ENCODE measurements at places on chromosomes 11 and 22.

DNA sequence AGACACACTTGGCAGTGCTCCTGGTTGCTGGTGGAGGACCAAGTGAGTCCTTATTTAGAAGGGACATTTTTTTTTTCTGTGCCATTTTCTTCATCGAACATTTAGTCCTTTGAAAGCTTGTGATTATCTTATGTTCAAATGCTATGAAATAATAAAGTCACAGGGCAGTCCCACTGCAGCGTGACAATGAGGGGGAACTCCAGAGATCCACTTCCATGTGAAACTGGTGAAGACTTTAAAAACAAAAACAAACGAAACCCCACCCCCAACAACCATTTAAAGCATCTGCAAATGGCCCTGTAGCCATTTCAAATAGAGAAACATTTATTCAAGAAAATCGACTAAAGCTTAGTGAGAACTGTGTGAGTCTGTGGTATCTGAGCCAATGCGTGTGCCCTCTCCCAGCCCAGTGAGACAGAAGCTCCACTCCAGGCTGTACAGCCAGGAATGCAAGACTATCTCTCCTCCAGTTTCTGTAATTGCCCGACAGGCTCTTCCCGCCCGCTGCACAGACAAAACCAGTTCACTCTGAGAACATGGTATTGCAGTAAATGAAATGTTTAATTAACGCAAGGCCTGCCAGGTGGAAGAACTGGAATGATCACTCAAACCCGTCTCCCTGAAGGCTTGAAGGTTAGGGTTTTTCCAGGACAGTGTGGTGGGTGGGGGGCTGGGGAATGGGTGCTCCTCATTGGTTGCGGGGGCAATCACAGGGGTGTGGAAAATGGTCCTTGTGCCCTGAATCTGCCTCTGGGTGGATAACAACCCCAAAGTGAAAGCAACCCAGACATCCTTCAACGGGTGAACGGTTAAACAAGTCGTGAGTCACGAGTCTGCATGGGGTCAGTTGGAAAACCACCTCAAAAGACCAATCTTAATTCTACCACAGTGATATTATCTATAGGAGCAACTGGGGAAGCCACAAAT is 8.4 kb downstream of the KRTAP5-6 start:
- no peak for DNase-seq

- DNase-seq, result no peak
Measured at GRCh38 chr11:72239849-72240460, 4.0 kb downstream of the PHOX2A start.

- no peak for DNase-seq
Measured at GRCh38 chr11:126408901-126409619, 53.6 kb downstream of the ST3GAL4 start.

- no peak for DNase-seq
Measured at GRCh38 chr11:123493349-123494063, 63.4 kb downstream of the GRAMD1B start.

- DNase-seq, result peak; percentile 17
Measured at GRCh38 chr22:36194971-36195370, 6.6 kb downstream of the APOL4 start.

- no peak for DNase-seq
Measured at GRCh38 chr11:134356656-134357544, 25.1 kb downstream of the GLB1L2 start.

DNA sequence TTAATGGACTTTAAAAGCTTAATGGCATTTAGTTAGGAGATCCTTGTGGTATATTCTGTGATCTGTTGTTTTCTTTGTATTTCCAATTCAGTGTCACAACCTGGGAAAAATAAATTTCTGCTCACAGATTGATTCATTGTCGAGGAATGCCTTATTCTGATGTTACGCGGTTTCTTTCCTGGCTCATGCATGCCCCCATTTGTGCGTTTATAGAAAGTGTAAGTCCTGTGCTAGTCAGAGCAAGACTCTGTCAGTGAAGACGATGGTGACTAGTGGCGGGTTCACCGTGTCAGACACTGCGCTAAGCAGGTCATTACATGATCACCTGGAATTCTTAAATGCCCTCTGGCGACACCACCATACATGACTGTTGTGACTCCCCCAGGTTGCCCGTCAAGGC is 169.4 kb downstream of the TBC1D22A start:
- DNase-seq, result no peak

DNA sequence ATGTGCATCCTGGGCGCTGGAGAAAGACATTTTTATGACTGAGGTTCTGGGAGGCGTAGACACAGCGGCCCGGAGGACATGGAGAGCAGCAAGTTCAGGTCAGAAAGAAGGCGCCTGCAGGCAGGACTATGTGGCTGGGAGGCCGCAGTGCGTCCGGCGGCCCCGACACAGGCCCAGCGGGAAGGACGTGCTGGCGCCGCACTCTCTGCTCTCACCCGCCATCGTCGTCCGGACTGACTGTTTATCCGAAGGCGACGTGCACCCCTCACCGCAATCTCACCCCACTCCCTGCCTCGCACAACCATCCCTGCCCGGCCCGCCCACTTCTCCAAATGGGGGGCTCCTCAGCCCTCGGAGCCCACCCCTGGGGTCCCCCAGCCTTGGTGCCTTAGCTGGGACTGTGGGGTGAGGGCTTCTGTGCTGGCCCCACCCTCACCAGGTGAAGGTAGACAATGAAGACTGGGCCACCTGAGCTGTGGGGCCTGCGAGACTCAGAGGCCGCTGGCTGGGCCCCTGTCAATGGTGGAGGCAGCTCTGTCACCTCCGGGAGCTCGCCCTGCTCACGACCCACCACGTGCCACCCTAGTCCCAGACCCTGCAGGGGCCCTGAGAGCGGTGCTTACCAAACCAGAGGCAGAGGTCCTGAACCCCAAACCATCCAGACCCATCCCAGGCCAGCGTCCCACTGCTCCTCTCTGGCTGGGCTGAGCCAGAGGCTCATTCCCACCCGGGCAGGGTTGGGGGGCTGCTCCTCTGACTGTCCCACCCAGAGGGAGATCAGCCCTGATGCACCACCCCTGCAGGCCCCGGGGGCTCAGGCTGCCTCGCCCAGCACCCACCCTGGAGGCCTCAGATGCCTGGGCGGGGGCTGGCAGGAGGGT is 16.2 kb upstream of the MUC5B start:
- DNase-seq, result no peak

DNA sequence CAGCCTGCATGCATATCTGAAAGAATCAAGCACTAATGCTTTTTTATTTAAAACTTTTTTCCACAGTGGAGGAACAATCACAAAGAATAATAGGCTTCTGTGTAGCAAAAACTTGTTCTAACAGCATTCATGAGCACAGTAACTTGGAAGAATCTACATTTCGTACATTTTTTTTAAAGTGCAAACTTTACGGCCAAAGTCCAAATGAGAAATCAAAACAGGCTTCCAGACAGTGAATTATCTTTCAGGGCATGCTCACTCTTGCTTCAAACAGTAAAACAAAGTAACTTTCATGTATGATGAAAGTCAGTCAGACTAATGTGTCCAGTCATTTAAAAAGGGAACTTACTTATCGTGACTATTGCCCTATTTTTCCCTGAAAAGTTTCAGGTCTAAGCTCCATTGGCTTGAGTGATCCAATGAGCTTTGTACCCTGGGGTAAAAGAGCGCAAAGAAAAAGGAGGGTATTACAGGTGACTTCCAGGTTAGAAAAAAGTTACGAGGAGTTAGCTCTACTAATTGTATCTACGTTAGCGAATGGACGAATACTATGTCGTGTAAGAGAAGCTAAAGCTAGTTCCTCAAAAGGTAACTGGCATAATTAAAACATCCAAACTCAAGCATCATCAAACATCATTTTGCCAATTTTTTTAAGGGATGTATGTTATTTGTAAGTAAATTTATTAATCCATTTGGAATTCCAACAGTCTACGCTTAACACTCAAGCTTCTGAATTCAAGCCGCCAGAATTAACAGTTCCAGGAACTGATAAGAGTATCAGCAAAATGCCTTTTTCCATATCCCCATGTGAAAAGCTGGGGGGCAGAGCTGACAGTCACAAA is 1.7 kb downstream of the PICALM start:
- no peak for DNase-seq

DNA sequence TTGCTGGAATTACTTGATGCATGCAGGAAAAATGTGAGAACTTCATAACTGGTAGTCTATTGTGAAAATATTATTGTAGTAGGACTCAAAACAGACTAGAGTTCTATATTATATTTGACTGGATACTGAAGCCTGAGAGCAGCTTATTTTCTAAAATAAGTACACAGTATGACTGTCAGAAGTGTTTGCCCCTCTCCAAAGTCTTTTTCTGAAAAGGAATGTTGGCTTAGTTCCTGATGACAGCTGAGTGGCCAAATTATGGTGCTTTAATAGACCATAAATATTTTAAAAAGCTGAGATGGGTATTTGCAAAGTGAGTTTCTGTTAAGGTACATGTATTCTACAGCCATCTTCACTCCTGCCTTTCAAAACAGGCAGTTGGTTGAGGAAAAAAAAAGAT is 13.1 kb downstream of the ZBED5 start:
- no peak for DNase-seq

- DNase-seq, result no peak
Measured at GRCh38 chr11:65262776-65263175, 1.0 kb downstream of the POLA2 start.

DNA sequence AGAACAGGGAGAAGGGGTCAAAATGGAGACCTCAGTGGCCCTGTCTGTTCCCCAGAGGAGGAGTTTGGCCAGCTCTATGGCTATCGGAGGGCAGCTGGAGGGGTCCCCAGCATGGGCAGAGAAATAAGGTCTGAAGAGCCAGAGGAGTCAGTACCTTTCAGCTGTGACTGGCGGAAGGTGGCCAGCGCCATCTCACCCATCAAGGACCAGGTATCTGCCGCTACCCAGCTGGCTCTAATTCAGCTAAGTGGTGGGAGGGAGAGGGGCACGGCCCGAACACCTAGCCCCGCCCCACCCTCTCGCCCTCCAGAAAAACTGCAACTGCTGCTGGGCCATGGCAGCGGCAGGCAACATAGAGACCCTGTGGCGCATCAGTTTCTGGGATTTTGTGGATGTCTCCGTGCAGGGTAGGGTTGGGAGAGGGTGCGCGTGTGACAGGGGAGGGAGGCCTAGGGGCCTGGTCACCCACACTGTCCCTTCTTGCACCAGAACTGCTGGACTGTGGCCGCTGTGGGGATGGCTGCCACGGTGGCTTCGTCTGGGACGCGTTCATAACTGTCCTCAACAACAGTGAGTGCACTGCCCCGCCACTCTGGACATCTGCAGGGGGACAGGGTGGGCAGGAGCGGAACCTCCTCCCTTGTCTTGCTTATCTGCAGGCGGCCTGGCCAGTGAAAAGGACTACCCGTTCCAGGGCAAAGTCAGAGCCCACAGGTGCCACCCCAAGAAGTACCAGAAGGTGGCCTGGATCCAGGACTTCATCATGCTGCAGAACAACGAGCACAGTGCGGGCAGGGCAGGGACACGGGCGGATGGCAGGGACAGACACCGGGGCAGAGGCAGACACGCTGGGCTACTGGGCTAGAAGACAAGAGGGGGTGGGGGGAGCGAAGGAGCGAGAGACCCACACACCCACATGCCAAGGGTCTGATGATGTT is 2.8 kb downstream of the CTSW start:
- no peak for DNase-seq

DNA sequence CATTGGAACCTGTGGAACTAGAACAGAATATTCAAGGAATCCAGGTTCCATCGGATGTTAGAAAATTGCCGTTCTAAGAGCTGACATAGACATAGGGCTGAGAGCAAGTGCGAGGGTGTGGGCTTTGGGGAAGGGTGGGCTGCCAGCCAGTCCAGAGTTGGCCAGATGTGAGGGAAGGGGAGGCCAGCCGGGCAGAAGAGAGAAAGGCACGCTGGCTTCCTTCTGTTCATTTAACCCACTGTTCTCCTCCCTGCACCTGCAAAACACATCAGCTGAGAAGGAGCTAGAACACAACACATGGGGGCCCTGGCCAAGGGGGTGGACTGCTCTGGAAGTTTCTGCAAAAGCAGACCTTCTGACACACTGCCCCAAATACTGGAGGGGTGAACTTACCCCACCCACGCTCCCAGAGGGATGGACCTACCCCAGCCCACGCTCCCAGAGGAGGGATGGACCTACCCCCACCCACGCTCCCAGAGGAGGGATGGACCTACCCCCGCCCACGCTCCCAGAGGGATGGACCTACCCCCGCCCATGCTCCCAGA is 98.0 kb downstream of the SHANK2 start:
- no peak for DNase-seq

- DNase-seq, result peak; percentile 25
Measured at GRCh38 chr11:64060861-64061444, 25.2 kb downstream of the FLRT1 start.

DNA sequence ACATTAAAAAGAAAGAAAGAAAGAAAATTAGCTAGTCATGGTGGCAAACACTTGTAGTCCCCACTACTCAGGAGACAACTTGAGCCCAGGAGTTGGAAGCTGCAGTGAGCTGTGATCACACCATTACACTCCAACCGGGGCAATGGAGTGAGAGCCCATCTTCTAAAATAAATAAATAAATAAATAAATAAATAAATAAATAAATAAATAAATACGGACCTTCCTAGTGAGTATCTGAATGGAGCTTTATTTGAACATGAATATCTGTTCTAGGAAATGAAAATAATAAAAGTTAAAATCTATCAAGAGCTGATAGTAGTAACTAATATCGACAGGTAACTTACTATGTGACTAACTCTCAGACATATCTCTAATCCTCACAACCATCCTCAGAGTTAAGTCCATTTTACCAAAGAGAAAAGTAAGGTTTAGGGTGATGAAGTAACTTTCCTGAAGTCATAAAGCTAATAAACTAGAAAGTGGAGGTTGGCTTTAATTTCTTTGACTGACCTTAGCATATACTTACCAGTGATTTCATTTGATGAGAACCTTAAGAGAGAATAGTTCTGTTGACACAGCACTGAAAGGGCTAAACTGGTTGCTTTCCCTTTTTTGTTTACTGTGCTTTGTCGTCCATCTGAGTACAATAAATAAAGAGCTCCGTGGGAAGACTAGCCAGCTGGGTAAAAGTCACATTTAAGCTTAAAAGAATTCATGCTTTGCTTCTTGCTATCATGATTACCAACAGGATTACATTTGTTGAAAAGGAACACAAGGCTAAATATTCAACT is 22.4 kb downstream of the ENTHD1 start:
- no peak for DNase-seq

Data from effector memory CD8-positive, alpha-beta T cell (primary cell).